ENCODE measurements at places on chromosomes 5 and 9.
A peak's percentile ranks its signal among the peaks of the same experiment; 100 is the strongest.

- DNase-seq = no peak
These were observed 30.6 kb downstream of the SPINK5 start for GRCh38 chr5:148094336-148094735.

DNA sequence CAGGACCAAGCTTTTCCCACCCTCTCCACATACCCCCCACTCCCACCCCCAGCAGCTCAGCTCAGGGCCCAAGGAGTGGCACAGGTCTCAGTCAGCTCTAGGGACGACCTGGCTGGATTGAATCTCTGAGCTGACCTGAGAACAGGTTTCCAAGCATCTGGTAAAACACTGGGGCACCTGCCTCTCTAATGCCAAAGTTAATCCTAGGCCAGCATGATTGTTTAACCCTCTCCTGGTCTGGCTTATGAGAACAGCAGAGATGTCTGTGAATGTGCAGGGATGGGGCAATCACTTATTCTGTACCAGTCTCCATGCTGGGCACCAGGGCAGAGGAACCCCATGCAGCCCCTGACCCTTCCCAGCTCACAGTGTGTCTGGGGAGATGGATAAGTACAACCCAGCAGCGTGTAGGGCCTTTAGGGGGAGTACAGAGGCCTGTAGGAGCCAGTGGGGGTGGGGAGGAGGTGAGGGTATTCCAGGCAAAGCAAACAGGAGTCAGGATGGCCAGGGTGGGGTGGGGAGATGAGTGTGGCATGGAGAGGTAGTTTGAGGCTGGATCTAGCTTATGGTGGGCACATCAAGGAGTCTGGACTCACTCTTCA is 678 bp upstream of the KIF12 start:
- no peak for DNase-seq

- no peak for DNase-seq
These were observed 521.0 kb upstream of the CHD1 start for GRCh38 chr5:99449786-99450185.

DNA sequence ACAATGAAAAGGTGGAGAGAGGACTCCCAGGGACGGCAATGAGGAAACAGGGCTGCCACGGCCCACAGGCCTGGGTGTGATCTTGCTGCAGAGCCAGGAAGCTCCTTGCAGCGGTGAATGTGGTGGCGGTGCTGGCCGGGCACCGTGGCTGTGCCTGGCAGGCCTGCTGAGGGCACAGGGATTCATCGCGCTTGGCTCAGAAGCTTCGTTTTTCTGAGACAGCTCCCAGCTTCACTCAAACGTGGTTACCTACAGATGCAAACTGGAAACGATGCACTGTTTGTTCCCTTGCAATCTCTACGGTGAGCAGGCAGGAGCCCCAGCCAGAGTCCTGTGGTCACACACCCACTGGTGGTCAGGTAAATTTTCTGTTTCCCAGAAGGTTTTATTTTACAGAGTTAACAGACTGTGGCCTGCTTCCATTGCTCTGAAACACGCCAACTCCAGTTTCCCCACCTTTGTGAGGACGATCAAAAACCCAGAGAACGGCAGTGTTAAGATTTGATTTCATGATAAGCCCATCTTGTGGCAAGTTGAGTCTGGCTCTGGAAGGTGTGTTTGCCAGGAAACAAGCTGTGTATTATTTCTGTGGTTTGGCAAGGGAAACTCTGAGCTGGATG is 183.9 kb downstream of the AUH start:
- DNase-seq = no peak

DNA sequence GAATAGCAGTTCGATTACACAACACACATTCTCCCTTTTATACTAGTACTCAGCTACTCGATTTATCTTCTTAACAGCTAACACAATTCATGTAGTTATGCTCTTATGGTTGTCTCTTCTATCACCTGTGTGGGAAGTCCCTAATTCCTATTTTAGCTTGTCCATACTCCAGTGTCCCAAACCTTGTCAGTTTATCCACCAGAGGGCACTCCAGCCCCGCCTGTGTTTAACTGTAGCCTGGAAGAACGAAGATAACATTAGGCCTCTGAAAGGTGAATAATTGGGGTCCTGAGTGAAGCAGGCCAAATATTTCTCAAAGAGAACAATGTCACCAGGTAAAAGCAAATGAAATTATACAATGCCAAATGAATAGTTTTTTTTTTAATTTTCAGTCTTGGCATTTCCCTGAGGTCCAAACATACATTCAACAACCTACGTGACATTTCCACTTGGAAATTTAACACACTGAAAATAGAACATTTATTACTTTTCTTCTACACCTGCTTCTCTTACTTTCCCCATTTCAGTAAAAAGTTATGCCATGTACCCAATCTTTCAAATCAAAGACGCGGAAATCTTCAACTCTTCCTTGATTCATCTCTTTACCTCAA is 560.7 kb downstream of the HTR1A start:
- DNase-seq = peak; percentile 47

GRCh38 chr9:103627731-103628130 is 466.4 kb upstream of the SMC2 start:
- no peak for DNase-seq

DNA sequence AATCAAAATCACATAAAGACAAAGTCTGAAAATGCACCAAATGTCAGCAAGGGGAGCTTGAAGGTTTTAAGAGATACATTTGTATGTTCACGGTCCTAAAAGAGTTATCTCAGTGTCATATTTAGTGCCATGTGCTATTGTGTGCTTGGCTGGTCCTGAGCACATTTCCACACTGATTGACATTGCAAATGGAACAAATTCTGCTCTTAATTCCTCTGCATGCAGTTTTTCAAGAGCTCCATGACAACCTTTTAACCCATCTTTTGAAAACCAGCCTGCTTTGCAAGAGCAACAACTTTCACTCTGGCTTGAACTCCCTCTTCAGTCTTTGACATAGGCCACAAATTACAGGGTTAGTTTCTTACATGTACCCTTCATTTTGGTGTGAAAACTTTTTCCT is 175.4 kb upstream of the ACTBL2 start:
- DNase-seq = no peak

- no peak for DNase-seq
These were observed 402.3 kb downstream of the TAF11L14 start for GRCh38 chr5:18036531-18036930.

- DNase-seq = no peak
These were observed 892 bp upstream of the TNC start for GRCh38 chr9:115118879-115119218.

DNA sequence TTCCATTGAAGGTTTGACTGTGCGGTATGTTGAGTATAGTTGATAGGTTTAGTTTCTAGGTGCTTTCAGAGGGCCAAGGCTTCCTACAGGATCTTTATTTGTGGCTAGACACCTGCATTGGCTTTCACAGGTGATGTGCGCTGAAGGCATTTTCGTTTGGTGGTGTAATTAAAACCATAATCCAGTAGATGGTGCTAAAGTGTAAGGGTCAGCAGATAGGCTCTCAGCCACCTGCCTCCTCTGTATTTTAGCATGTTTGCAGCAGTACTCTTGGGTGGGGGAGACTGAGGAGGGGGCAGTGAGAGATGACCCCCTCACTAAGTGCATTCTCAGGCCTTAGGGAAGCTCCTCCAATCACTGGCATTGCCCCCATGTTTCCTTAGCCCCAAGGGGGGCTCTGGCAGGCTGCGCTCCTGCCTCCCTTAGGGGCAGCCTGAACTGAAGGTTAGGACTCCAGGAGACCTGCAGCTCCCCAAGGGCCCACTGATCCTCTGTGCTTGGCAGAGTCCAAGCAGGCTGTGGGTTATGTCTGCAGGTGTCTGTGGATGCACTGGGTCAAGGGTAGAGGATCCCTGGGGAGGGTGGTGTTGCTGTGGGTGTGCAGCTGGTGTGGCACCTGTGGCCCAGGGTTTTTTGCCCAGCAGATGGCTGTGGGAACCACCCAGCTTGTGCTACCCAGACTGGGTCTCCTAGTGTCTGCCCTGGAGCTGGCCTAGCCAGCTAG is 23.4 kb downstream of the CDK20 start:
- DNase-seq = no peak
